ENCODE measurements at places on chromosomes 5 and 9.

- DNase-seq, result no peak
Observed at GRCh38 chr5:158303275-158303674, 444.3 kb upstream of the CLINT1 start.

- DNase-seq, result no peak
Observed at GRCh38 chr5:71836559-71837112, 117.6 kb downstream of the CARTPT start.

DNA sequence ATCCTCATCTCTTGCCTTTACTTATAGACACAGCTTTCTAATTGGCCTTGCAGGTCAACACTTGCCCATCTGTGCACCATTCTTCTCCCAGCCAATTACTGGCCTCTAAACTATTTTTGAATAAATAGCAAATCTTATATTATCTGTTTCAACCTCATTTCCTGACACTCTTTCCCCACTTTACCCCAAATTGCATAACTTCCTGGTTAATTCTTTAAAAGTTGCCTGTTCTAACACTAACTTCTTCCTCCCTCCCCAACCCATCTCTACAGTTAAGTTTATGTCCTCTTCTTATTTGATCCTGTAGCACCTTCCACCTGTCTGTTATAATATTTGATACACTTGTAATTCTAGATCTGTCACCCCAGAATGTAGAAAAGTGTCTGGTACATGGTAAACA lies 372.1 kb downstream of the PDE4D start:
- DNase-seq, result no peak

GRCh38 chr9:107190061-107190935 lies 92.8 kb upstream of the RAD23B start:
- DNase-seq, result no peak

DNA sequence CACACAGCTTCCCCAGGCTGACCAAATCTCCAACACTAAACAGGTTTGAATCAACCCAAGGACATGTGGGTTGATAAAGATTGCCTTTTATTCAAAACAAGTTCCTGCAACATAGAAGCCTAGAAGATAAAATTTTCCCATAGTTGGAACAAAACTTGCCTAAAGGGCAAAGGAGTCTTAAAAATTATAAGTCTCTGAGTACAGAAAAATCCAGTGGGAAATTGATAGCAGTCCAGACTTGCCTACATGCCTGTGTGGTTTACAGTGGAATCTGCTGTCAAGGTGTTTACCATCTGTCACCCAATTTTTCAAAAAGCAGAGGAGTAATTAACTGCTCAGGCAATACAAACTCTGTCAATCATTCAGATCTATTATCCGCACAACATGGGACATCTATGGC lies 168.2 kb downstream of the PPP2R2B start:
- DNase-seq, result no peak

DNA sequence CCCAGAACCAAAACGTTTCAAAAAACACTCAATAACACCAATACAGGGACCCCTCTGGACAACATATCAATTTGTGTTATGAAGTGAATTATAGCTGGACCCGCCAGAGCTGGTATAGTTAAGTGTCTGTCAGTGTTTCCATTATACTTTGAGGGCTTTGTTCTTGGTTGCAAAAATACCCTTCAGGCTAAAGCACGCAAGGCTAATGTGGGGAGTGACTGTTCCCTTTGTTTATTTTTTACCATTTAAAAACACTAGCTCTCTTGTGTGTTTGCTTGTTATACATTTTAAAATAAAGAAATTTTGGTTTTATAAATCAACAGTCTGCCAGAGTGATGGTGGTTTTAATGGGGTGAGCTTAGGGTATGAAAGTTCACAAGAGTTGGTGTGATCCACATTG lies 859.5 kb downstream of the PTPRD start:
- DNase-seq, result no peak

DNA sequence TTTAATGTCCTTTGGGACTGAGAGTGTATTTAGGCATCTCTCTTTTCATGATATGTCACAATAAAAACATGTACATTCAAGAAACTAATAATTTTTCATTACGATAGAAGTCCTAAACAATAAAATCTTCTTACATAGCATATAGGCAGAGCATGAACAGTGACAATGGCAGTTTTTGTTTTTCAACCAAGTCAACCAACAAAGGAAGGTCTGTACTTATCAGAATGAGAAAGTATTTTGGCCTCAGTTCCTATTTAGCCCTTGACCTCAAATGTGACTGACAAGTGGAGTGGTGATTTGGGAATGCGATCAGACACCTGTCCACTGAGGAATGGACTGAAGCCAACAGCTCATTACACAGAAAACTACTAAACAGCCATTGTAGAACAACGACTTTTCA lies 219.5 kb downstream of the TMEM161B start:
- DNase-seq, result no peak

Measured in NT2/D1 (cell line).